ENCODE measurements at places on chromosomes 16 and 17.
A peak's percentile ranks its signal among the peaks of the same experiment; 100 is the strongest.

DNA sequence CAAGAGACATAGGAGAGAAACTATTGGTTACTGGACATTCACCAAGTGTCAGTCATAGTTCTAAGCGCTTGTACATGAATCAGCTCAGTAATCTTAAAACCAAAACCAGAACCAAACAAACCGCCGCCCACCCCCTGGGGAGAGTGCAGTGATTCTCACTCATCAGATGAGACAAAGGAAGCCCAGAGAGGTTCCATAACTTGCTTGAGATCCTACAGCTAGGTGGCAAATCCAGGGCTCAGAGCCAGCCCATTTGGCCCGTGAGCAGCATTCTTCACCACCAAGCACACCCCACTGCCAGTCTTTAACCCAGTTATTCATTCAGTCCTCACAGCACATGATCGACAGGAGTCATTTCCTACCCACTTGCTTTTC, 37.2 kb upstream of the RGS9 start:
- DNase-seq = no peak

GRCh38 chr17:9202532-9202931, 181.2 kb downstream of the NTN1 start:
- no peak for DNase-seq

DNA sequence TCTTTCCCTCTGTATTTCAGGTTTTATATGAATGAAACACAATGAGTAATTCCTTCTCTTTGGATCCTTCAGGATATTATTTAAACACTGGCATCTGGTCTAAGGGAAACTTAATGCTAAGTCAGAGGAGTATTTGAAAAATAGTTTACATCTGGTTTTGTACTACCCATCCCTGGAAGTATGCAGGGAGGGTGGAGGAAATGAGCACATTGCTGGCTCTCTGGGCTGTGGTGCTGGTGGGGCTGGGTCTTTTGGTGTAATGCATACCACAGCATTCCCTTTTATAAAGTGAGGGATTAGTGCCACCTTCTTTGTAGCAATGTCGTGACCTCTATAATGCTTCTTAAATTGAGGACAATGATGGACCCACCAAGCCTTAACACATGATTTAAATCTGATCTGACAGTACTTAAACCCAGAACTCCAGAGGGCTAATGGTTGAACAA, 105.5 kb upstream of the AXIN2 start:
- no peak for DNase-seq

GRCh38 chr17:61218438-61218837, 181.2 kb upstream of the TBX2 start:
- no peak for DNase-seq

DNA sequence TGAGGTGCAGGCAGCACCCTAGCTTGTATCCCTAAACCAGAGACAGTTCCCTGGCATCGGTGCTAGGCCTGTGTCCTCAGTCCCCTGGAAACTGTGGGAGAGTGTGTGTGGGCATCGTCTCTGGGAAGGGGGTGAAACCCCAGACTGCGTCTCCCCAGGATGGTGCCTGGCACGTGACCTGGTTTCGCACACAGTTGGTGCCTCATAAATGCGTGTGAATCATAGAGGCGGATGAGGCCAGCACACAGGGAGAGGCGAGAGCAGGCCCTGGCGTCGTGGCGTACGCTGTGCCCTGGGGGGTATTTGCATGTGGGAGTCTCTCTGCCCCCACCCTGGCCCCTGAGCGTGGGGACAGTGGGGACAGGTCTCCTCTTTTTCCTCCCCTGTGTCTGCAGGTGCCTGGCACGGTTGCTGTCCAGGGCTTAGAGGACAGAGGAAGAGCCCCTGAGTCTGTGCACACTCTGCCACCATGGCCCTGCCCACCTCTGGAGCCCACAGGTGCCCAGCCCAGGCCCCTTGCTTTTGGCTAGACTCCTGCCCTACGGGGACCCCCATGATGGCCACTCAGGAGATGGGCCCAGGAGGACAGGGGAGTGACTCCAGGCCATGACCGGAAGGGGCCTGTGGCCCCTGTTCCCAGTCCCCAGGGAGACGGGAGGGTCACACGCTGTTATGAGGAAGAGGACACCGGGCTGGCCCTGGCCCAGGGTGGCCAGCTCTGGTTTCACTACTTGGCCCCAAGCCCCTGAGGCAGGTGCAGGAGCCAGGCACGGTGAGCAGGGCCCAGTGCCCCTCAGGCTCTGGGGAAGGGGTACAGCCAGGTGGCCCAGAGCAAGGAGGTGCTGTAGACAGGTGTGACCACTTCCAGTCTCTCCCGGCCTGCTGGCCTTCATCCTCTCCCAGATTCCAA, 1.3 kb upstream of the FSCN2 start:
- no peak for DNase-seq

- peak; percentile 44 for DNase-seq
Measured at GRCh38 chr17:21275047-21275578, 9.4 kb upstream of the MAP2K3 start.

DNA sequence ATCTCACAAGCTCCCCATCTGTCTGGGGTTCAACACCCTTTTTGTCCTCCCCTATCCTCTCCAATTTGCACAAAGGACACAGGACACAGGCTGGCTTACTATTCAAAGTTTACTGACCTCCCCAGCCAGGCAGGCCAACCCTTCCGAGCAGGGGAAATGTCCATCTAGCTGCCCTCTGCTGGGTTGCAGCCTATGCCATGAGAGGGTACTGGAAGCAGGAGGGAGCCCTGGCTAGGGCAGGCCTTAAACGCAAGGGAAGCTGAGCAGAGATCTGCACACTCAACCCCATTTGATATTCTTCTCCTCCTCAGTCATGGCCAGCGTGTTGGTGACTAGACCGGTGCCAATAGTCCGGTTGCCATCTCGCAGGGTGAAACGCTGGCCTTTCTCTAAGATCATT, 3.5 kb downstream of the TUFM start:
- DNase-seq = no peak

All from anterior cingulate cortex (tissue), 58 donors.